ENCODE measurements at places on chromosomes 5 and 9.

GRCh38 chr5:173774271-173774761 is 113.8 kb upstream of the CPEB4 start:
- DNase-seq, result no peak

GRCh38 chr5:67432606-67433005 is 236.0 kb upstream of the CD180 start:
- no peak for DNase-seq

- DNase-seq, result peak; percentile 13
Measured at GRCh38 chr5:72134226-72134899, 27.1 kb downstream of the MAP1B start.

DNA sequence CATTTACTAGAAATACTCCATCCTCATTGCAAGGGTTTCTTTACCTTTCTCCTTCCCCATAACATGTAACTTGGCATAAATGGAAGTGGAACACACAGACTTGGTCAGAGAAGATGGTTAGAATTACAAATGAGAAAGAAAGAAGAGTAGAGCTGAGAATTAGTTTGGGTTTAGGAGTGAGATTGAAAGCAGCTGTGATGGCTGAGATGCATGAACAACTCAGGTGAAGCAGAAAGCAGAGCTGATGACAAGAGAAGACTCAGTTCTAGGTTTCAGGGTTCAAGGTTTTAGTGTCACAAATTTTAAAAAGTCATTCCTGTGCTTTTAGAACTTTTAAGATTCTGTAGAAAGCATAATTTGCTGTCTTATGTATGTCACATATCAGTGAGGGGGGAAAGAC is 54.0 kb downstream of the TMEM161B start:
- DNase-seq, result no peak

DNA sequence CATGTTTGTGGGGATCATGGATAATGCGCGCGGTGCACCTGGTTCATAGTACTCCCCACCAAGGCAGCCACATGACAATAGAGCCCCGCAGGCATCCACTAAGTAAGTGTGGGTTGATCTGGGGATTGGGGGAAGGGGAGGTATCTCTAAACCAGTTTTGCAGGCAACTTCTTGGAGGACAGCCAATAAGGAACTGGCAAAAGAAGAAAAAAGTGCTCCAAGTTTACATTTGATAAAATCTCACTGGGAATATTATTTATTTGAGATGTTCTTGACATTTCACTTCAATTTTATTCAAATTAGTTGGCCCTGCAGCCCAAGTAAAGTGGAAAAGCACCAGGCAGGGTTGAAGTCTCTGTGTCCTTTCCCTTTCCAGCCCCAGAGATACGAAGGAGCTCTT is 8.5 kb downstream of the FBP1 start:
- no peak for DNase-seq

DNA sequence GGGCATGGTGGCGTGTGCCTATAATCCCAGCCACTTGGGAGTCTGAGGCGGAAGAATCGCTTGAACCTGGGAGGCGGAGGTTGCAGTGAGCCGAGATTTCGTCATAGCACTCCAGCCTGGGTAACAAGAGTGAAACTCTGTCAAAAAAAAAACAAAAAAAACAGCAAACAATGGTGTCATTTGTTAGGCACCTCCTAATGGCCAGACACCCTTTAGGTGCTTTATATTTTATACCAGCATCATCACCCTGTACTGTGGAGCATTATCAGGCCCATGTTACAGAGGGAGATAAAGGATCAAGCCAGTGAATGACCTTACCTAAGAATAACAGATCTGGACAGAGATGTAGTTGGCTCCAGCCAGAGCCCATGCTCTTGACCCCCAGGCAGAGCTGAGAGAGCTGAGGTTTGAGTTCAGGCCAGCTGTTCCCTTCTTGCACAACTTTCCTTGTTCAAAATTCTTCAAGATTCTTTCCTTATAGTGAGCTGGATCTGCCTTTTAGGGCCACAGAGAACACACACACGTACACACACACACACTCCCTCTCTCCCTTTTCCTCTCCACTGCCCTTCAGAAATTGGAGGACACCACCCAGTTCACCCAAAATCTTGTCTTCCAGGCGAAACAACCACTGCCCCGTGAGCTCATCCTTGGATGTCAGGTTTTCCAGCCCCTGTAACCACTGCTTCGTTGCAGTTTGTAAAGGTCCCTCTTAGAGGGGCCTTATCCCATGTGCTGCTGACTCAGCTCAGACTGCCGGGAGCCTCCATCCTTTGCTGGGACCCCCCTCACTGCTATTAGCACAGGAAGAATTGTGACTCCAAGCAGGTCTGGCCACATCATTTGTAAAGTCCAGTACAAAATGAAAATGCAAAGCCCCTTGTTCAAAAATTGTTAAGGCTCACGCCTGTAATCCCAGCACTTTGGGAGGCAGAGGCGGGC is 10.4 kb upstream of the PTGES start:
- DNase-seq, result no peak

GRCh38 chr5:39760385-39761198 is 335.8 kb upstream of the DAB2 start:
- no peak for DNase-seq

DNA sequence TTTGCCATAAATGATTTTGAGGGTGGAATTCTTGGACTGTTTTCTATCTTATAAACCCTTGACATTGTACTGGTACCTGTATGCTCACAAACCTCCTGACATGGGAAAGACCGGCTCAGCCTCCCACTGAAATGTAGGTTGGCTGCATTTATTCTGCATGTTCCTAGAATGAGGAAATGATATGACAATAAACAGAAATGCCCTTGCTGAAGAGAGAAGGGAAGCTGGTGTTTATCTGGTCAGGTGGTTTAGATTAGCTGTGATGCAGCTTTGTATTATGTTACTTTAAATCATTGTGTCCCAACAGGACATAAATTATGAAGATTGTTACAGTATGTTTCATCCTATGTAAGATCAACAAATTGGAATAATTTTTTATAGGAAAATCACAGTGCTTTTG is 23.1 kb upstream of the CATSPER3 start:
- no peak for DNase-seq

GRCh38 chr5:53323511-53323910 is 156.9 kb upstream of the FST start:
- no peak for DNase-seq

DNA sequence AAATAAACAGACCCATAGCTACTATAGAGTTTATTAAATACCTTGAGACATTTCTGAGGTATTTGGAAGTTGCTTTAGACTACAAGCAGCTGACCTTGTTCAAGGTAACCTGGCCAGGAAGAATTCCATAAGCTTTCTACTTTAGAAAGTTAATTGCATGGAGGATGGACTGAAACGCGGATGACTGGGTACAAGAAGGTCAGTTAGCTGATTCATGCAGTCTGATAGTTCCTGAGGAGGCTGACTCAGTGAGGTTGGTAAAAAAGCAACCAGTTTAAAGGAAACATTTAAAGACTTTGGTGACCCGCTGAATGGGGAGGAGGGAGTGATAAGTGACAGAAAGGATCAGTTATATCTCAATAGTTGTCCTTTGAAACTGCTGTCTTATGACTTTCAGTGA is 670.1 kb upstream of the CDH9 start:
- no peak for DNase-seq

DNA sequence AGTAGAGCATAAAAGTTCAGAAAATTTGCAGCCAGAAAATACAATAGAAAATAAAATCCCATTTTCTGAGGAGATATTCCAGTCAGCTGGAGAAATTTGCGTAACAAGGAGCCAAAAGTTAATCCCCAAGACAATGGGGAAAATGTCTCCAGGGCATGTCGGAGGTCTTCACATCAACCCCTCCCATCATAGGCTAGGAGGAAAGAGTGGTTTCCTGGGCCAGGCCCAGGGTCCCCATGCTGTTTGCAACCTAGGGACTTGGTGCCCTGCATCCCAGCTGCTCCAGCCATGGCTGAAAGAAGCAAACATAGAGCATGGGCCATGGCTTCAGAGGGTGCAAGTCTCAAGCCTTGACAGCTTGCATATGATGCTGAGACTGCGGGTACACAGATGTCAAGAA is 255.0 kb downstream of the DTWD2 start:
- no peak for DNase-seq

GRCh38 chr9:8486095-8486494 is 686.5 kb upstream of the DMAC1 start:
- DNase-seq, result peak; percentile 72

- DNase-seq, result no peak
Measured at GRCh38 chr9:80282766-80283165, 711.0 kb downstream of the TLE4 start.

- DNase-seq, result no peak
Measured at GRCh38 chr9:104107799-104108198, 13.7 kb downstream of the SMC2 start.

- no peak for DNase-seq
Measured at GRCh38 chr5:115511632-115512031, 32.9 kb downstream of the FEM1C start.

GRCh38 chr9:92635760-92636159 is 34.2 kb downstream of the IPPK start:
- DNase-seq, result no peak

GRCh38 chr9:29555502-29555901 is 1982.2 kb upstream of the C9orf72 start:
- DNase-seq, result no peak

GRCh38 chr9:126836216-126836615 is 24.2 kb upstream of the ZBTB34 start:
- DNase-seq, result no peak

DNA sequence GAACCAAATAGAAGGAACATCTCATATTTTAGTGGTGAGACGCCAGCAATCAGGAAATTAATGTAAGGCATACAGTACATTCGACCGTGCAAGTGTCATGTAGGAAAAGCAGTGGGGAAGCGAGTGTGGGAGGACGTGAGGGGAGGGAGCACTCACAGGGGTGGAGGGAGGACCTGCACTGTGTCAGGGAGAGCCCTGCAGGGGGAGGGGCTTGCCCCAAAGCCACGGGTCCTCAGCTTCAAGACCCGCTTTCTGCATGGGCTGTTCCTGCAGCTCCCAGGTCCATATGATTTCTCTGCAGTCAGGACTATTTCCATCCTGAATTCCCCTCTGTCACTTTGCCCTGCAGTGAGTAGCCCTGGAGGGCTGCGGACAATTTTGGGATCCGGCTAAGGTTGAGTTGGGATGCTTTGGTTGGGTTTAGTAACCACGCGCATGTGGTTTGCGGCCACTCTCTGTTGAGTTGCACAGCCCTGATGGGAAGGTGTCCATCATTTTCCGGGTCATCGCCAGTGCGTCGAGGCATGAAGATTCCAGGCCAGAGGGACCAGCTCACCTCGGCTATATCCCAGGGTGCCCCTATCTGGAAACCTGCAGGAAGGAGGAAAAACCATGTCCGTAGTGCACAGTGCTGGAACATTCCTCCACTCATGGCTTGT is 61.9 kb downstream of the IRX1 start:
- no peak for DNase-seq

GRCh38 chr5:180007582-180007981 is 64.0 kb downstream of the RNF130 start:
- DNase-seq, result no peak

GRCh38 chr9:133604214-133604613 is 5.0 kb downstream of the FAM163B start:
- DNase-seq, result no peak

DNA sequence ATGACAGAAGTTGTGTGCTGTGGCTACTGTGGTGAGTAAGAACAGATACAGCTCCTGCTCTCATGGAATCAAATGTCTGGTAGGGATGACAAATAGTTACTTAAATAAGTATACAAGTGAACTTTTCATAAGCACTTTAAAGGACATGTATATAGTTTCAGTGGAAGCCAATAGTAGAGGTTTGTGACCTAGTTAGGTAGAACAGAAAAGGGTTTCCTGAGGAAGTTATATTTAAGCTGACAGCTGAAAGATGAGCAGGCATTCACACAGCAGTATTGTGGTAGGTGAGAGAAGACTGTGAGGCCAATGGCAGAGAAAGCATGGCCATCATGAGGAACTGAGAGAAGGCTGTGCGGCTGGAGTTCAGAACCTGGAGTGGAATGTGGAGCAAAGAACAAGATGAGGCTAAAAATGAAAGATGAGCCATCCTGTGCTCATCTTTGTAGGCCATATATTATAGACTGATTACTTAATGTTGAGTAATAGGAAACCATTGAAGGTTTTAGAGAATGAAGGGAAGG is 15.4 kb downstream of the FAM174A start:
- DNase-seq, result no peak

GRCh38 chr5:72107131-72107900 is at the start of gene MAP1B:
TSS of gene MAP1B (plus strand) at chr5:72107475. CDS start at chr5:72107532, 57 bp downstream.
- DNase-seq, result peak; percentile 99

GRCh38 chr9:133250741-133251170 is 24.2 kb downstream of the ABO start:
- no peak for DNase-seq

- no peak for DNase-seq
Measured at GRCh38 chr9:91954841-91955471, 4.9 kb upstream of the ROR2 start.

DNA sequence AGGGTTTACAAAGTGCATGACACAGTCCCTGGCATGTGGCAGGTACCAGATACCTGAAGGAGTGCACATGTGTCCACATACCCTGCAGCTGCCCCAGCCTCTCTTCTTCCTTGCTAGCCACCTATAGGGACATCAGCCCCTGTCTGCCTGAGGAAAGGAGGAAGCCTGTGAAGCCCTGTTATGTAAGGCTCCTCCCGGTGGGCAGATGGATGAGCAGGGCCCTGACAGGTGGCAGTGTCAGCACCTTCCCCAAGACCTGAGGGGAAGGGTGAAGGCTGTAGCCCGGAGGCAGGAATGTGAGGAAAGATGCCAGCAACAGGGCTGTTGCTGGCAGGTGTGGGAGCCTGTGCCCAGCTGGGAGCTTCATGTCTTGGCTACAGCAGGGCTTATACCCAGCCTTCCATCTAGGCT is 21.7 kb downstream of the TCF7 start:
- no peak for DNase-seq

DNA sequence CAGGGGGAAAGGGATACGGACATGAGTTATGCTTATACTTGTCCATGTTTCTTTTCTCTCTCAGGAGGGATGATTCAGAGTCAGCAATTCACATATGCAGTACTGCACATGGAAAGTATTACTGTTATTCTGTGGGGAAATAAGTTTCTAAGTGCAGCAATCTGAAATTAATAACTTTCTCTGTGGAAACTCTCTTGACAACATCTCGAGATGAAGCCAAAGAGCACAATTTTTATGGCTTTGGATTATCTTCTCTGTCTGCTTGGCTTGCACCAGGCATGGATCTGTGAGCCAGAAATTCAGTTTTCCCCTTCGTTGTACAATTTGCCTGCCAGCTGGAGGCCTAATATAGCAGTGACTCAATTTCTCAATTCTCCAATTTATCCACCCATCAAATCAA is 2.5 kb upstream of the NDFIP1 start:
- DNase-seq, result no peak

DNA sequence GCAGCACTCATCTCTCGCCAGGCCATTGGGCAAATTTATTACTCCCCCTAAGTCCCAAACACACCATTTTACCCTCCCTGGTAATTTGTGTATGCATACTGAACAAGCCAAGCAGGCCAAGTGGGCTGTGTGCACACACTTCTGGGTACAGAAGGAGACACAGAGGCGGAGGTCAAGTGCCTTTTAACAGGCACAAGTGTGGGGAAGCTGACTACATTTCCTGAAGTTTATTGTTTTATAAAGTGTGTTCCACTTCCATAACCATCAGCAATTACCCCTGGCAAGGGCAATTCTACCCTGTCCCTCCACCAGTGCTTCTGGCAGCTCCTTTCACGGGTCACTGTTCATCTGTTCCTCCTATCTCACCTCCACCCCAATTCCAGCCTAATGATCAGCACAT is 93.9 kb downstream of the SETX start:
- DNase-seq, result no peak

All from NCI-H146 (cell line).